Glutamatergic neuron (in vitro differentiated cells): ENCODE measurements at places on chromosomes 13 and 19. TPM values are rescaled to one million over a fixed set of nuclear protein-coding genes. Genes with fewer than 3 reads are reported as not detected.

Gene ZNF558
- 11.7 TPM for total RNA-seq

Gene ZNF829
- 4.5 TPM for total RNA-seq

Gene PGLYRP2
- total RNA-seq: not detected

DNA sequence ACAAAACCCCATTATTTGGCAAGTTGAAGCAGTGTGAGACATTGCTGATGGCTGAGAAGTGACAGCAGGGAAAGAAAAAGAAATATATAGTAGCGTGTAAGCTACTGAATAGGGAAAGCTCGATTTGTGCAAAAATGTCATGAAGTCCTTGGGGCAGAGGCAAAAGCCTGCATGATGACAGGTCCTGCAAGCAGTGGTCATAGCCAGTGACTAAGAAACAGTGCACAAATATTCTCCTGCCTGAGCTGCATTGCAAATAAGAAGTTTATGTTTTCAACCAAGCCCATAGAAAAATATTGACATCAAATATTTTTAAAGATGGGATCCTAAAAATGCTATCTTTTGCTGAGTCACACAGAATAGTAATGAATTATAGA lies 270.0 kb downstream of the SLITRK6 start:
- DNase-seq: no peak

- DNase-seq: no peak
Measured at GRCh38 chr19:2790557-2791271, 5.4 kb downstream of the THOP1 start.
